ENCODE measurements at places on chromosomes 11 and 22. TPM values are rescaled to one million over a fixed set of nuclear protein-coding genes. Genes with fewer than 3 reads are reported as not detected.

DNA sequence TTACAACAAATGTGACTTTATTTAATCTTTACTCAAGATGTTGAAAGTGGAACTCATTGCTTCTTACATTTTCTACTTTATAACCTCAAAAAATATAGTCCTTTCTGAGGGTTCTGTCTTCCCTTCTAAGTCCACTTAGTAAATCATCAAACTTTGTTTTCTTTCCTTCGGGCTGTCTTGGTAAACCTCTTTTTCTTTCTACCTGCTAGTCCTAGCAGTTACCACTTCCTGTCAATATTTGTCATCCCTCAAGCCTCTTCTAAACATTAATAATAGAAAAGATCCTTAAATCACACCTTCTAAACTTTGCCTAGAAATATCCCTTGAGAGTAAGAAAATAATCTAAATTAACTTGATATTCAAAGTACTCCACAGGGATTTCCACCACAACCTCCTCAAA, 580.4 kb downstream of the CNTN5 start:
- no peak for DNase-seq

GRCh38 chr11:2920343-2920742, 8.9 kb downstream of the PHLDA2 start:
- DNase-seq: no peak

DNA sequence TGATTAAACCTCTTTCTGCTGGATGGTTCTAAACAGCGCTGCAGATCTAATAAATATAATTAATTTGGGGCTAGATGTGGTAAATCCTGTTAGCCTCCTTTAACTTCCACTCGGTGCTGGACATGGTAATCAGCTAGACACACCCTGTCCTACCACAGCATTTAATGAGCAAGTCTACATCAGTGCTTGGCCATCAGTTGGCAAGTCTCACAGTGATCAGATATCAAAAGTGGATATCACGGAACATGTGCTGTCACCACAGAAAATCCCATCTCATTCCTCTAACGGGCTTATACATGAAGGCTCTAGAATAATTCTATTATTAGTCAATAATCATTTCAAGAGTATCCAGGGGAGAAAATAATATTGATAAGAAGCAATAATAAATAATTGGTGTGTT, 5.6 kb upstream of the USP28 start:
- DNase-seq: no peak

DNA sequence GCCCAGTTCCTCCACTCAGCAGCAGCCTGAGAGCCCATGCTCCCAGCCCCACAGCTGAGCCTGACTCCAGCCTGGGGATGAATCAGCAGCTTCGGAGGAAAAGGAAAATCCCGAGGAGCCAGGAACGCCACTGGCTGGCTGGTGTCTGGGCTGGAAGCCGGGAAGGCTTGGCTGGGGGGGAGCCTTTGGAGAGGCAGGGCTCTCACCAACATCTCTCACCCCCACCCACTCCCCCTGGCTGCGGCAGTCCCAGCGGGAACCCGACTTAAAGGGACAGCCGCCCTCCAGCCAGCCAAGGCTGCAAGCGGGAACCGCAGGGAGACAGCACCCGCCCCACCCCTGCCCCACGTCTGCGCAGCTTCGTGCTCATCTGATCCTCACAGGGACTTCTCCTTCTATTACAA, 28.4 kb downstream of the KIAA0930 start:
- DNase-seq: peak; percentile 84

GRCh38 chr11:94193288-94193687, 64.6 kb downstream of the PANX1 start:
- no peak for DNase-seq

DNA sequence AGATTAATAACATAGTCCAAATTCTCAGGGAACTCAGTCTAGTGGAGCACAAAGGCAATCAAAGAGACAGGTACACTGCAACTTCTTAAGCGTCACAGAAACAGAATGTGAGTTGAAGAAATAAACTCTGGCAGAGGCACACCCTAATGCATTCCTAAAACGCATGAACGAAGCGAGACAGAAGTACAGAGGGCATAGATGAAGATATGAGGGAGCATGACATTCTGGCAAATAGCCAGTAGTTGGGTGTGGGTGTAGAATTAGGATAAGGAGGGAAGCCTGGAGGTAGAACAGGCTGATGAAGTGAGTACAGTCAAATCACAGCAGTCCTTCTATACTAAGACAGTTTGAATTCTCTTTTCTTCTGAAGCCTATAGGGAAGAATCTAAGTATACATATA, 838.7 kb upstream of the API5 start:
- no peak for DNase-seq

Gene OR2AG1
- total RNA-seq: not detected

Gene MMP13
- total RNA-seq: not detected

Gene OR51E2
- total RNA-seq: 0.30 TPM

Gene MS4A7
- 14.5 TPM for total RNA-seq

Gene OR52A1
- total RNA-seq: not detected

Gene C11orf65
- 0.43 TPM for total RNA-seq

All from Right ventricle myocardium inferior (tissue), 1 donor.